Activated CD4-positive, CD25-positive, alpha-beta regulatory T cell treated with anti-CD3 and anti-CD28 coated beads, Interleukin-2, amount 50 U/mL, for 24 hours (primary cell): ENCODE measurements at places on chromosomes 6 and 20.

- no peak for ATAC-seq
Measured at GRCh38 chr6:7954477-7955200, 44.1 kb upstream of the TXNDC5 start.

- no peak for ATAC-seq
Measured at GRCh38 chr6:140758169-140758877, 1374.4 kb upstream of the GJE1 start.

DNA sequence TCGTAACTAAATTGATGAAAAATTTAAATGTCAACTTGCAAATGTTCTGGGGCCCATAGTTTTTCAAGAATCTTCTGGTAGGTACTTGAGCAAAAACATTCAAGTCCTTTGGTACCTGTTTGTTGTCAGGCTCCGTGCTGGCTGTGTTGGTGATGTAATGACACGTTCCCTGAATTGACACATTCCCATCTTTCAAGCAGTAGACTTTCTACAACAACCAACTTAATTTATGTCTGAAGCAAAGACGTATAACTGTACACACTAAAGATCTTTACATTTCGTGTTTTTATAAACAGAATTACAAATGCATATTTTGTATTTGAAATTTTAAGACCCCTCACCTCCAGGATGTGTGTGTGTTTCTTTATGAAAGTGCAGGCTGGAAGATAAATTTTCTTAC lies 49.5 kb downstream of the NCOA3 start:
- ATAC-seq: no peak

GRCh38 chr20:21047981-21048380 lies 58.2 kb downstream of the LINC00237 start:
- no peak for ATAC-seq

DNA sequence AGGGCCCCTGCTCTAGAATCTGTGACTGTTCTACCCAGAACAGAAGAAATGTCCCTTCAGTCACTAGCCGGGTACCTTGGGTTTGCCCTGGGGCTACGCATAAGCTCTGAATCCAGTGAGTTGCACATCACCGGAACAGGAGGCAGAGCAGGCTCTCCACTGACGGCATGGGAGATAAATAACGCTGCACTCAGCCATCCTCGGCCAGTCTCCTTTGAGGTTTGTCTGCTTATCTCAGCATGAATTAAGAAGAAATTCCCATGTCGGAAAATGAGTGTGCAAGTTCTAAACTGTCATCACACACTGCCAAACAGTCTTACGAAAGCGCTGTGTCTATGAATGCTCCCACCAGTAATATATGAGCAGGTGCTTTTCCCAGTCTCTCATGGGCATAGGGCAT lies 90.8 kb downstream of the FAM50B start:
- ATAC-seq: no peak

GRCh38 chr6:84061174-84061573 lies 27.6 kb downstream of the MRAP2 start:
- ATAC-seq: no peak

- no peak for ATAC-seq
Measured at GRCh38 chr20:2010533-2010932, 16.7 kb upstream of the PDYN start.

- no peak for ATAC-seq
Measured at GRCh38 chr6:127471379-127472255, 12.4 kb upstream of the KIAA0408 start.

- no peak for ATAC-seq
Measured at GRCh38 chr20:38197619-38198018, 32.5 kb upstream of the TGM2 start.

- ATAC-seq: no peak
Measured at GRCh38 chr6:156413154-156413553, 364.0 kb upstream of the ARID1B start.

DNA sequence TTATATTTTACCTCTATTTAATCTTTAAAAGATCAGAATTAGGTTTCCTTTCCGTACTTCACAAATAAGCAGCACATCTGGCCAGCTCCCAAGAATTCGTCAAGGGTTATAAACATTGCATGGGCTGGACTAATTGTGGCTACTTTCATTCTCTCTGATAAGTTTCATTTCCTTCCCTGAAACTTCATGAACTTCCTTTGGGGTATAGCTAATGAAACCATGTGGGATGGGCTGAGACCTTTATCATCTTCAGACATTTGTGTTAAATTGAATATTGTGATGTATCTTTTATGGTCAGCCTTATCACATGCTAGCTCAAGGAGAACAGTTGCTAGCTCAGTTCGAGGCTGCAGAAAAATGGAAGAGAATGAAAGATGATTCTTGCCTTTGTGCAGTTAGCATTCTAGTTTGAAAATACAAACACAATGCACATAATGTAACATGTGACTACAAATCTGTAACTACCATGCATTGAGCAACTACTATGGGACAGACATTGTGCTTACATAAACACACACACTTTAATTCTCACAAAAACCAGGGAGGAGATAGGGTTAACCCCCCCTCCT lies 1.7 kb upstream of the GMPR start:
- ATAC-seq: no peak

DNA sequence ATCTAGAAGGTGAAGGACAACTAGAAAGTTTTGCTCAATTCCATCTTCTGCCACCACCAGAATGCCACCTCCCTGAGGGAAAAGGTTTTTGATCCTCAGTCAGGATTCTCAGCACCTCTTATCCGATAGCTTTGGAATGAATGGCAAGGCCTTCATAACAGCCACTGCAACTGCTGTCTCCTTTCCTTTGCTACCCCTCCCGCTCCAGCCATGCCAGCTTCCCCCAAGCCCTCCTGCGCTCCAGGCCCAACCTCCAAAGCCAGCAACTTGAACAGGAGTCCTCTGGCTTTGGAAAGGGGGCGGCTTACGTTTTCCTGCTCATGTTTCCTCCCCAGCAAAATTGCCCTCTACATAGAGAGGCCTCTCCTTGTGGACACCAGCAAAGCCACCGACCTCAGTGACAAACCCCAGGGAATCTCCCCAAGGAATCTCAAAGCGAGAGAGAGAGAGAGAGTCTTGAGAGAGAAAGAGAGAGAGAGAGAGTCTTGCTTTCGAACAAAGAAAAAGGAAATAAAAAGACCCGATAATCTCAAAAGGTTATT lies 420 bp upstream of the BTN2A1 start:
- peak; percentile 20 for ATAC-seq

DNA sequence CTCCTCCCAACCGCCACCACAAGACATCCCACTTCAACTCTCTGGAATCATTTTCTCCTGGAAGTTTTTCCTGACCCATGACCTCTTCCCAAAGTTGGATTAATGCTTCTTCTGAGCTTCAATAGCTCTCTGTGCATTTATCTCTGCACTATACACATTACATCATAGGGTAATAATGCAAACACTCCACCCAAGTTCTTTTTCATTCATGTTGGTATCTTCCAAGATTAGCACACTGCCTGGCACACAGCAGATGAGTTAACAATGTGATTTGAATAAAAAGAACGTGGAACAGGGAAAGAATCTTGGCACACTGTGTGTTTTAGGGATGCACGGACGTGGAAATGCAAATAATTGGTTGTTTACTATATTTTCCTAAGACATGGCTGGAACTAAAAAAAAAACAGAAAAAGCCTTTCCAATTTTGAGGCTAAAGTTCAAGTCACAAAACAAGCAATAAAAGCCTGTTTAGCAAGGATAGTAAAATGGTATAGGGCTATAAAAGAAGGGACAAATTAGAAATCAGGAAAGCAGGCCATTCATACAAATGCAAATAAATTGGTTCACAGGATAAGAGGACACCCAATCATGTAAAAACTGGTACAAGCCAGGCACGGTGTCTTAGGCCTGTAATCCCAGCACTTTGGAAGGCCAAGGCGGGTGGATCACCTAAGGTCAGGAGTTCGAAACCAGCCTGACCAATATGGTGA lies 1.6 kb upstream of the FAM135A start:
- ATAC-seq: no peak

DNA sequence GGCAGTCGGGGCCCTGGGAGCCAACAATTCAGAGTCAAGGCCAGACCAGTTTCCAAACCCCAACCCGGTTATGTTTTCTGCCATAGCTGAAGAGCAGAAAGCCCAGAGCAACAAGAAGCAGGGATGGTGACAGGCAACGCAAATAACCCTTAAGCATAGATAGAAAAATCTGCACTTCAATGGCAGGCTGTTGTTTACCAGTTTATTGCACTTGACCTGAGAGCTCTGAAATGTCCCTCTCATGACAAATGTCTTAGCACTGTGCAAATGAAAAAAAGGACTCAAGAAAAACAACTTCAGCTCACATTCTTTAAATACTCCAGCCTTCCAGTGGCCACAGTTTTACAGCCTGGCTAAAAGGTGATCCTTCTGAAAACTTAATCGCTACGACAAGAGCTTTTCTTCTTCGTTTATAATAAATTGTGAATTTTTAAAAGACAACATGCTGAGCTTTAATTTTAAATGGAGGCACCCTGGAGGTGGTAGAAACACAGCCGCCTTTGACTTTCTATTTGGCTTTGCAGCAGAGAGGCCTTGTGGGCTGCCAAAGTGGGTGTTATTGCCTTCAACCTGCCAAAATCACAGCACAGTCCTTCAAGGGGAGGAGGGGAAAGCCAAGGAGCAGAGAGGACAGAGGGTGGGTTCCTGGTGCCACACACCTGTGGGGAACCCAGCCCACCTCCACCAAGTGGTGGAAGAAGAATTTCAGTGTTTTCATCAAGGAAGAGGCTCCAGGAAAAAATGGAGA lies 289.5 kb upstream of the CDYL start:
- ATAC-seq: no peak

- ATAC-seq: no peak
Measured at GRCh38 chr6:43037197-43037596, 15.8 kb downstream of the RRP36 start.

DNA sequence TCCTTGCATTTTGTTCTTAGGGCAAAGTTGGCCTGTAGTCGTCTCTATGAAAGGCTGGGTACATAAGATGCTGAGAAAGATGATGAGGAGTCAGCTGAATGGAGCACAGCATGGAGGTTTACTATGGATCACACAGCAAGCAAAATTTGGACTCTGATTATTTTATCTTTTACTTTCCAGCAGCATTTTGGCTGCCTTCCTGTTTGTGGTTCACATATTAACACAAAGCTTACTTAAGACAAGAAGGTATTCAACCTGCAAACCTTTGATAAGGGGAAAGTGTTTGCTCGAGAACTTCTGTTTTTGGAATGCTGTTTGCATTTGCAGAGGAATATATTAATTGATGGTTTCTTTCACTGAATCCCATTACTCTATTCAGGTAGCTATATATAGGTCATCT lies 103.1 kb upstream of the ENPP5 start:
- no peak for ATAC-seq

- ATAC-seq: no peak
Measured at GRCh38 chr6:7628909-7629308, 38.9 kb downstream of the SNRNP48 start.

DNA sequence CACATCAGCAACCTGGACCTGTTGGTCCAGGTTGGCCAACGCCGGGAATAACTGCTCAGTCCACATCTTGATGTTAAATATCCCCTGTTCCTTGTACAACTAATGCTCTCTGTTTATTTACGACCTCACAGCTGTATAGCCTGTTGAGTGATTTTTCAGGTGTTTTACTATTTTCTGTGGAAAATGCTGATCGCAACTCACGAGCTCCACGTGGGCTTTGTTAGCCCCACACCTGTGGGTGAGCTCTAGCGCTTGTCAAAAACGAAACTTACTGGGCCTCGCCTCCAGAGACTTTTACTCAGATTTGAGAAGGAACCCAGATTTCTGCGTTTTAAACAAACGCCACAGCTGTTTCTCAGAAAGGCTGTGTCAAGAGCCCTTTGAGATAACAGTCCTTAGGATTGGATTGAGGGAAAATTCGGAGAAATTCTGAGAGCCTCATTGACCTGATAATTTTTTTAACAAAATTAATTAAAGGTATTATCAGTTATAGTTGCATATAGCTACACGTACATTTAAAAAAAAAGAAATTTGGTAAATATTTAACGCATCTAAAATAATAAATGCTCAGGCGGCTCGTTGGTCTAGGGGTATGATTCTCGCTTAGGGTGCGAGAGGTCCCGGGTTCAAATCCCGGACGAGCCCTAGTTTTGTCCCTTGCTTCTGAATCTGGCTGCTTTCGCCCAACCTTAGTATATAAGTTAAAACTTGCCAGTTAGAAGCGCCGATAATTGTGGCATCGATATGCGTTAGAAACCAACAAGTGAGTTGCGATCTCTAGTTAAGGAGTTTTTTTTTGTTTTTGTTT lies 16.7 kb downstream of the HMGN4 start:
- ATAC-seq: peak; percentile 10

DNA sequence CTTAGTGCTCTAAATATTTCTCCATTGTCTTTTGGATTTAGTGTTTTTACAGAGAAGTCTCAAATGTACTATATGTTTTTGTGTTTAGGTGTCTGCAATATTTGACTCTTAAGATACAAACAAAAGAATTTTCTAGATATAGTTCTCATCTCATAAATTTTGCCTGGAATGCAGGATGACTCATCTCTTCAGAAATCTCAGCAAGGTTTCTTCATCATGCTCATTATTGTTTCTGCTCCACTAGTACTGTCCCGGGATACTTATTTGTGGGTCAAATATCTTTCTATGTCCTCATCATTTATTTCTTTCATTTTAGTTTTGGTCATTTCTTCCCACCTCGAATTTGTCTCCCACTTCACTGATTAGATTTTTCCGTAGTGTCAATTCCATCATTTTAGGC lies 9.5 kb downstream of the AHI1 start:
- ATAC-seq: no peak

DNA sequence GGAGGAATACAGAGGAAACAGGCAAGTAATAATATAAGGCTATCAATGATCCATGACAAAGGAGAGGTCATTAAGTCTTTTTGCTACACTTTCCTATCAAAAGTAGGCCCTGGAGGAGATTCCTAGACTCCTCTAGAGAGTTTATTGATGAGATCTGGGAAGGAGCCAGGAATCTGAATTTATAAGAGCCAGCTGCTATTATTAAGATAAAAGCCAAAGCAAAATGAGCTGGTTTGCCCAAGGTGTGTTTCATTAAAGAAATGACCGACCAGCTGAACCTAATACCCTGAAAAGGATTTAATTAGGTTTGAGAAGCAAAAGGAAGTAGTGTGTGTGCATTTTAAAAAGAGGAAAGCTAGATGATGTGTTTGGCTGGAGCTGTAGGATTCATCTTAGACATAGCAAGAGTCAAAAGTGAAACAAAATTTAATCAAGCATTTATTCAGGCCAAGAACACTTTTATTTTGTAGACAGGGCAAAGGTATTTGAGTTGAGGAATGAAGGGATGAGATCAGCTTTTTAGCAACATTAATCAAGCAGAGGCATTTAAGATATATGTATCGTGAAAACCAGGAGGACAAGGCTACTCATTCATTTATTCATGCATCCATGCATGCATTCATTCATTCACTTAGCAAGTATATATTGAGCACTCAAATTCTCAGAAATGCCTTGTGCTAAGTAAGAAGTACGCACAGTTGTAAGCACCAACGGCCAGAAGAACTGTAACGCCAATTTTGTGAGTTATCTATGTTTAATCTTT lies 43.5 kb upstream of the SCAF8 start:
- ATAC-seq: no peak

- no peak for ATAC-seq
Measured at GRCh38 chr6:84260926-84261325, 33.5 kb upstream of the CEP162 start.

- no peak for ATAC-seq
Measured at GRCh38 chr20:10940941-10941340, 267.1 kb upstream of the JAG1 start.

DNA sequence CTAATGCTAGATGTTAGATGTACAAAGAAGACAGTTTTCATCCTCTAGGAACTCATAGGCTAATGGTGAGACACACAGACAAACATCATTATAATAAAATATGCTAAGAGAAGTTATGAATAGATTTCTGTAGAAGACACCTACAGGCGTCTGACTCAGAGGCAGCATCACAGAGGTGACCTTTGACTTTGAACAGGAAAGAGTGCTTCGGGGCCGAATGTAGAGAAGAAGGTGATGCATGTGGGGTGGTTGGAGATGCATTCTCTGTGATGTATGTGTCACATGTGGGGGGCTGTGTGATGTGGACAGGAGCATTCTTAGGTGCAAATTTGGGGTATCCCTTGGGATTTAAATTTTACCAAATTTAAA lies 6.8 kb downstream of the GUCA1A start:
- ATAC-seq: peak; percentile 58
